Activated naive CD4-positive, alpha-beta T cell treated with anti-CD3 and anti-CD28 coated beads, Interleukin-2, amount 10 ng/mL, durations not matched to agents 7 days and 5 days (primary cell): ENCODE measurements at places on chromosomes 3 and 15.

DNA sequence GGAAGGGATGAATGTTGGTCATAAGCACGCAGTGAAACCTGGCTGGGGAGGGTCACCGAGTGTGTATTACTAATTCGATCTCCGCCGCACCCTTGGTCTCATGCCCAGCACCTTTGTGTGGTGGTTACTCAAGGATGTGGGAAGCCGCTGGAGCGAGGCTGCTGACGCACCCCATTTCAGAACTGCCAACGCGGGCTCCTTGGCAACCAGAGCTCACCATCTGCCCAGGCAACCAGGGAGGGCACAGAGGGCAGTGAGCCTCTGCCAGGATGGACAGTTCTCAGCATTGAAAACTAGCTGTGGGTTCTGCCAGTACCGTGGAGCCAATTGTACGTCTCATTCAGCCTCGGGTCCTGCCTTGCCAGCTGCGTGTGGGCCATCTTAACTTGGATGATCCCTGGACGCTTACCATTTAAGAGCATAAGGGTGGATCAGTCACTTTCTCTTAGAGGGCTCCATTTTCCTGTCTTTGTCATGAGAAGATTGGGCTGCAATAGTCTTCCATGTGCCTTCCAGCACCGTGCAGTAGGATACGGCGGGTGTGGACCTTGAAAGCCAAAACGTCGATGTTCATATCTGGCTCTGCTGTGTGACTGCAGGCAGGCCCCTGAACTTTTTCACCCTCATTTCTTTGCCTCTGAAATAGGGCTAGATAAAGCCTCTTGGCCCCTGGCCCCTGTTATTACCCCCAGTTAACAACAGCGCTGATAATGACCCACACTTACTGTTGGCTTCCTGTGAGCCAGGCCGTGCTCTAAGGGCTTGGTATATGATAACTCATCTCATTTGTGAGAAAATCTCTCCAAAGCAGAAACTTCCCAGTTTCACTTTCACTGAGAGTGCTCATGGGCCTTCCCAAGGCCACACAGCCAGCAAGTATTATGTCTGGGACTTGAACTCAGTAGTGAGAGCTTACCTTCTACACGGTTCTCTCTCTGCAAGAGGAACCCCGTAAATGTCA is 238.8 kb downstream of the OPA1 start:
- DNase-seq, result no peak

GRCh38 chr15:88256279-88257230 is at the start of gene NTRK3:
Gene NTRK3 (minus strand): TSS chr15:88256739. CDS start chr15:88256153, 586 bp downstream.
- peak; percentile 38 for DNase-seq

GRCh38 chr3:195105389-195105788 is 165.6 kb downstream of the XXYLT1 start:
- no peak for DNase-seq

DNA sequence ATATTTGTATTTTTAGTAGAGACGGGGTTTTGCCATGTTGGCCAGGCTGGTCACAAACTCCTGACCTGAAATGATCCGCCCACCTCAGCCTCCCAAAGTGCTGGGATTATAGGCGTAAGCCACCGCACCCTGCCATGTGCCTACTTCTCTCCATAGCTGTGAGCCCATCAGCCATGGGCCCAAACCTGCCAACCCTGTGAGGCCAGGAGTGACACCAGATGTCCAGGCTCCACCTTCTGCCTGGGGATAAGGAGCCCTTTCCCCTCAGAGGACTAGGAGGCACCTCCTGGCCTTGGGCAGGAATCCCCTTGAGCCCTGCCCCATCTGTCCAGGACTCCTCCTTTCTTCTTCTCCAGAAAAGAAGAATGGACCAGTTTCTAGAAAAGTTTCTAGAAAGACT is 14.2 kb upstream of the RFT1 start:
- no peak for DNase-seq

GRCh38 chr15:43799945-43800285 is at the start of gene SERINC4:
Gene SERINC4 (minus strand): TSS chr15:43800220. CDS start chr15:43799986, 234 bp downstream.
- no peak for DNase-seq

GRCh38 chr3:194973366-194974000 is 287.8 kb downstream of the FAM43A start:
- DNase-seq, result no peak

DNA sequence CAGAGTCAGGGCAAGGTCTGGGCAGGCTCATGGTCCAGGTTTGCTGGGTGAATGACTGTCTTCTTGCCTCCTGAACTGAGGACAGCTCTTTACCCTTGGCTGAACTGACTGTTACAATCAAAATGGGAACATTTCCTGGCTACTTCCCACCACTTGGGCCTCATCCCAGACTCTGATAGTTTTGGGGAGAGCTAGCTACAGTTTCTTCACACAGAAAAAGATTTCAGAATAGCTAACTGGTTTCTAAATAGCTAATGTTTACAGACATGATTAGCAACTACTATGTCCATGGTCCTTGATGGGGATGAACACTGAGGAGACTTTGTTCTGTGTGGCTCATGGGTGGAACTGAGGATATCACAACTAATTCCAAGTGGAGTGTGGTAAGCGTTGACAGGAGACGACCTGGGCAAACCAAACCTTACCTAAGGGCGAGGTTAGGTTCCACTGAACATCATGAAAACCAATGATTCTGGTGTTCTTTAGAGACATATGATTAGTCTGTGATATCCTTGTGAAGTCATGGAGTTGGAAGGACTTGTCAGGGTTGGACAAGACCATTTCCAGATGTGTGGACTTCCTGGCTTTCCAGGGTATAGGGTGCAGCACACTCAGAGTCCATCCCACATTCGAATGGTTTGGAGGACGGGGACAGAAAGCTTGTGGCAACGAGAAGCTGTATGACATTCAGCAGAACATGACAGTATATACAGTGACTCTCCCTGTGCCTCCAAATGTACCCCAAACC is 7.3 kb downstream of the ALPK3 start:
- DNase-seq, result no peak

- DNase-seq, result no peak
Measured at GRCh38 chr3:4845882-4846281, 133.4 kb upstream of the BHLHE40 start.

- no peak for DNase-seq
Measured at GRCh38 chr3:117524890-117525289, 815.3 kb downstream of the TUSC7 start.

GRCh38 chr15:100043068-100043641 is 298.6 kb downstream of the ADAMTS17 start:
- DNase-seq, result no peak

DNA sequence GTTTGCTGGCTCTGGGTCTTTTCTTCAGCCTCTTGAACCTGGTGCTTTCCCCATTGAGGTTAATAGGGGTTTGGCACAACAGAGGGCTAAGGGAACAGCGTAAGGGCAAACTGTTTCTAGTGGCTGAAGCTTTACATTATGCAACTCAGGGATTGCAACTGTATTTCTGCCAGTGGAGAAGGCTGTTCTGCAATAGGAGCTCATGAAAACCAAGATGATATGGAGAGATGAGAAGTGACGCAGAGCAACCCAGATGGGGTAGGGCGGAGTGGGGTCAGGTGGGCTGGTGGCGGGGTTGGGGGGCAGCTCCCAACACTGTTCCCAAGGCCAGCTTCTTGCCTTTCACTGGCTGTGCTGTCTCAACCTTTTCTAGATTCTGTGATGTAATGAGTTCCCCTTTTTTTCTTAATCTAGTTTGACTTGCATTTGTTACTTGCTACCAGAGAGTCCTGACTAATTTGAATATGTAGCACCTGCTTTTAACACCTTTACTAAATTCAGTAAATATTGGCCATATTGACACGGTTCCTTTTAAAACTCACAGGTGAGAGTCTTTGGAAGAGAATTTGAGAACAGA is 7.2 kb downstream of the GXYLT2 start:
- no peak for DNase-seq

DNA sequence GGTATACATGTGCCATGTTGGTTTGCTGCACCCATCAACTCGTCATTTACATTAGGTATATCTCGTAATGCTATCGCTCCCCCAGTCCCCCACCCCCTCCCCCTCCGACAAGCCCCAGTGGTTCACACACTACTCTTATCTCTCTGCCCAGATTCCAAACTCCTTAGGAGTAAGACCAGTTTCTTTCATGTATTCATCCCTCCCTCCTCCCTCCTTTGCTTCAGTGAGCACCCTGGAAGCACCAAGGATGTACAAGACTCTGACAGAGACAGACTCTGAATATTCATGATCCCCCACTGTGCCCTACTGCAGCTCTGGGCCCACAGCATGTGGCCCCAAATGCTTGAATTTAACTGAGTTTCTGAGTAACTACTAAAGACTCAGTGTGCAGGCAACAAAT is 113.8 kb upstream of the RAD18 start:
- no peak for DNase-seq

GRCh38 chr15:60798821-60799220 is 319.9 kb upstream of the ICE2 start:
- no peak for DNase-seq

DNA sequence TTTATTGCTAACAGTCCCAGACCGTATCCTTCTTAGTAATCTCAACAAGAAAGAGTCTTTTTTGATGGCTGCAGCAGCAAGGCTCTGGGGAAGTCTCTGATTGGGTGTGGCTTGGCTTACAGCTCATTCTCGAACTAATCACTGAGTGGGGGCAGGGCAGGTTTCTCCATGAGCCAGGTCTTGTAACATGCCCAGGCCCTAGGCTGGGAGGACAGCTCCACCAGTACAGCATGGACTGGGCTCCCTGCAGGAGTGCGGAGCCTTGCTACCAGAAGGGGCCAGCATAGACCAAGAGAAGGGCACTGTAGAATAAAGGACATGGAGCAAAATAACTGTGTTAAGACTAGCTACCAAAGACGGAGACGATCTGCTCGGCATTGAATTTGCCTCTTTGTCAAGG is 7.2 kb downstream of the CD276 start:
- DNase-seq, result no peak

DNA sequence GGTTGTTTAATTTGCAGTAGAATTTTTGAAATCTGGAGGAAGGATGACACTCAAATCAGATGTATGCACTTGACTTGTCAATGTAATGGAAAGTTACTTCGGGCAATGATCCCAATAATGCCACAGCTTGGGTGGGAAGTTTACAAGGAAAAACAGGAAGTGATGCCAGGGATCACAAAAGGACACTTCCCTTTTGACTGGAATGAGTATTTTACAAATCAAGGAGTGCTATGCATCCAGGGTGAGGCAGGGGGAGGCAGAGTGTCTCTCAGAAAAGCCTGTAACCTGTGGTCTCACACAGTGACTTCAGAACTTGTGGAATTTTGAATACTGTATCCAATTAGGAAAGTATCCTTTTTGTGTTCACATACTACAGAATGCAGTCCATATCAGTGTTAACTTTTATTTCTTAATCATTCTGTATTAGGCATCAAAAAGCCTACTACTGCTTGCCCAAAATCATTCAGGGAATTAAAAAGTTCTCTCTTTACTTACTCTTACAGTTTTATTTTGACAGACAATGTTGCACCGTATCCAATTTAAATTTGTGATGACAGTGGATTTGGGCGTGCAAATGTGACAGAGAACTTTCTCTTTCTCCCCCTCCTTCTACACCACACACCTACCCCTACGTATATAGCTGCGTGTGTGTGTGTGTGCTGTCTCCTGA is 445.1 kb downstream of the MECOM start:
- no peak for DNase-seq

DNA sequence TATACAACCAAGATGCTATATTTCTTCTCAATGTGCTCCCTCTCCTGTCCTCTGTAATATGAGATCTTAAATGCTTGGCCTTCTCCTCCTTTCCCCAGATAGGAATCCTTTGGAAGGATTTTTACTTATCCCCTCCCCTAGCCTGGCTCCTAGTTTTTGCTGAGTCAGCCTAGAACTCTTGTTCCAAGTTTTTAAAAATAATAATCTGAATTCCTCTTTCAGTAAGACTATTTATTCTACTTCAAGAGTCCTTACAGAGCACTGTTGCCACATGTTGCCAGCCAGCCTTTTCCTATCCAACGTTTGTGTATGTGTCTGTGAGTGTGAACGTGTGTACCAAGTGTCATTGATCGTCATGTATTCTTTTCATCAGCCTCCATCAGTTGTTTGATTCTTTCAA is 11.0 kb upstream of the KCNMB2 start:
- no peak for DNase-seq

GRCh38 chr3:188915127-188915526 is 256.6 kb upstream of the TPRG1 start:
- DNase-seq, result no peak

- no peak for DNase-seq
Measured at GRCh38 chr3:127678611-127679533, 6.1 kb downstream of the ABTB1 start.

GRCh38 chr3:187966096-187966495 is 187.9 kb upstream of the LPP start:
- DNase-seq, result no peak

DNA sequence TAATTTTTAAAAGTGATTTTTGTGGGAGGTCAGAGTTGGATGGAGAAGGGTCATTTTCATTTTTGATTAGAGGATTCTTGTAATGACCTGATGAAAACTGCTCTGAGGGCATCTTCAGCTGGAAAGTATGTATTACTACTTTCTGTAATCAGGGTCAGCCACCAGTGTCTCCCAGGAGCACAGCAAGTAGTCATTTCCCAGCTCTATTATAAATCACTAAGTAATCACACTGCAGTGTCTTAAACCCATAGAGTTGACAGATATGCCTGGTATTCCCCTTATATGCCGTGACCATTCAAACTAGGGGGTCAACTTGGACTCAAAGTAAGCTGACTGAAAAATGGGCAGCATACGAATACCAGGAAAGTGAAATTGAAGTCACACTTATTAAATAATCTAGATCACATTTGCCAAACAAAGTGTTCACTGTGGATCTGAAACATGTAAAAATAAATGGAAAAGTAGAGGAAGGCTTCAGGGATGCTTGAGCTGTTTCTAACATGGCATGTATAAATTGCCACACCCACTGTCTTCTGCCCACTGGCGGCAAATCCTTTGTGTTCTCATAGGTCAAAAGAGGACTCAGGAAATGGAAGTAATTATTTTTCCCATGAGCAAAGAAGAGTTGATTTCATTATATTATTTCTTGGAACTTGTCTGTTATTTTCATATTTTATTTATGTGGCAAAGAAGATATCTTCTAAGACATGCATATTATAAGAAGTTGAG is 105.7 kb downstream of the MBNL1 start:
- no peak for DNase-seq

GRCh38 chr3:118636841-118637240 is 397.8 kb downstream of the IGSF11 start:
- no peak for DNase-seq

GRCh38 chr15:27039152-27039551 is 68.2 kb downstream of the GABRG3 start:
- no peak for DNase-seq

DNA sequence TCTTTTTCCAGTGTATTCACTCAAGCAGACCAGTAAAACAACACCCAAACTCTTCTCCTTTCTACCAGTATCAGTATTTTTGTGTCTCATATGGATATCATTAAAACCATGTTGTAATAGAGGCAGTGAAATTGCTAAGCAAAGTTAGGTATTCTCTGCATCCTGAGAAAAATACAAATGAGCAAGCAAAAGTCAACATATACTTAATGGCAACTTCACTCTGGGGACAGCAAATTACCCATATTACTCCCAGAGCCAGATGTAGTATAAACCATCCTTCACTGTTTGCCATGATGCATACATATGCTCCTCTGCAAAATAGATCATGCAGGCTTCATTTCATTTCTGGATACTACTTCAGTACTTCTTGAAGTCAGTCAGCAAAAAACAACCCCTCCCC is 22.1 kb downstream of the UBA5 start:
- DNase-seq, result no peak

- no peak for DNase-seq
Measured at GRCh38 chr3:185527364-185527763, 25.0 kb downstream of the LIPH start.

- no peak for DNase-seq
Measured at GRCh38 chr15:61044723-61045122, 184.4 kb downstream of the RORA start.
